Putamen (tissue), 1 donor: ENCODE measurements at places on chromosomes 2 and 18.

- DNase-seq = no peak
These were observed 273.7 kb upstream of the UBE2E3 start for GRCh38 chr2:180706694-180707093.

GRCh38 chr2:62506421-62506750 lies 391 bp upstream of the TMEM17 start:
- DNase-seq = no peak

- no peak for DNase-seq
These were observed 243.3 kb downstream of the TSN start for GRCh38 chr2:121998751-121999150.

- no peak for DNase-seq
These were observed 166.8 kb downstream of the TWIST2 start for GRCh38 chr2:239014458-239015217.

DNA sequence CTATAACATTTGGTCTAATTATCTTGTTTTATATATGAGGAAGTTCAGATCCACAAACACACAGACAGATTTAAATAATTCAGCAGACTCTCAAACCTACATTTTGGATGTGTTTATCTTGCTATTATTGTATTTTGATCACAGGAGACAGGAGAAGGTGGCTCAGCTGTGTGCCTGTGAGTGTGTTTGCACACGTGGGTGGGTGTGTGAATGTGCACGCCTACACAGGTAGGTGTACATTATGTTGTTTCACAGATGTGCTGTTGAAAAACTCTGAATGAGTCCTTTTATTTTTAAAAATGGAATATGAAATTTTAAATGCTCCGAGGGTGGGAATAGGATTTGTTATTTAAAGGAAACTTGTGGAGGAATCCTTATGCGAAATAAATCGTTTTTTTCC lies 183.4 kb downstream of the PRKCE start:
- DNase-seq = no peak

GRCh38 chr2:2926858-2927175 lies 450.8 kb downstream of the EIPR1 start:
- DNase-seq = no peak

GRCh38 chr2:96970248-96970875 lies 16.0 kb downstream of the FAM178B start:
- no peak for DNase-seq

- no peak for DNase-seq
These were observed 123.5 kb downstream of the TANC1 start for GRCh38 chr2:159091976-159092375.

DNA sequence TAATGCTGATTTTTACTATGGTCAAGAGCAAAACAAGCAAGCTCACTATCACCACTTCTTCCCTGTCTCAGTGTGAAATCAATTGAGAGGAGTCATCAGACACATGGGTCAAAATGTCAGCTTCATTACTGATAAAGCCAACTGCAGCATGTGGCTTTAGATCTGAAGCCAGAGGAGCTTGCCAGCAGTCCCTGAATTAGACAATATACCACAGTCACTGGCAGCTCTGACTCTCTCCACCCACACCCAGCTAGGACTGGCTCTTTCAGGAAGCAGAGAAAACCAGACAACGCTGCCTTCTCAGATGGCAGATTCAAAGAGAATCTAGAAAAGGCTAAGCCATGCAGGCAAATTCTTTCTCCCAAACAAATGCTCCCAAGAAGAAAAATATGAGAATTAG lies 20.0 kb upstream of the ASB18 start:
- DNase-seq = no peak

DNA sequence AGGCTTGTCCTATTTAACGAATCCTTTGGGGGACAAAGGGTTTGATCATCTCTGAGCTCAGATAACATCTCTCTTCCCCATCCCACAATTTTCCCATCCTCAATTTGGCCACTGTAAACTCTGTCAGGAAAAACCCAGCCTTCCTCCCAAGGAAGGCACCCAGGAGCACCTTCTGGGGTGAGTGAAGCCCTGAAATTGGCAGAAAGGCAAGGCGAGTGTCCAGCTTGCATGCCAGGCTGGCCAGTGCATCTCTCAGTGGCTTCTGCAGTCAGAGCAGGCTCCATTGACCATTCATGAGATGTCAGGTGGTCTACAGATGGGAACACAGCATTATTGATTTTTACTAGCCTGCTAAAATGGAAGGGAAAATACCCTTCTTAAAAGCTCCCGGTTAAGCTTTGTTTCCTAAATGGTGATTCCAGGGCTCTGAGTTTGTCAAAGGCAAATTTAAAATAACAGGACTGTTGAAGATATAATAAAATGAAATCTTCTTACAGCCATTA lies 83.2 kb upstream of the BOD1L2 start:
- DNase-seq = no peak

GRCh38 chr18:36633961-36634412 lies 194.8 kb downstream of the TPGS2 start:
- DNase-seq = no peak

DNA sequence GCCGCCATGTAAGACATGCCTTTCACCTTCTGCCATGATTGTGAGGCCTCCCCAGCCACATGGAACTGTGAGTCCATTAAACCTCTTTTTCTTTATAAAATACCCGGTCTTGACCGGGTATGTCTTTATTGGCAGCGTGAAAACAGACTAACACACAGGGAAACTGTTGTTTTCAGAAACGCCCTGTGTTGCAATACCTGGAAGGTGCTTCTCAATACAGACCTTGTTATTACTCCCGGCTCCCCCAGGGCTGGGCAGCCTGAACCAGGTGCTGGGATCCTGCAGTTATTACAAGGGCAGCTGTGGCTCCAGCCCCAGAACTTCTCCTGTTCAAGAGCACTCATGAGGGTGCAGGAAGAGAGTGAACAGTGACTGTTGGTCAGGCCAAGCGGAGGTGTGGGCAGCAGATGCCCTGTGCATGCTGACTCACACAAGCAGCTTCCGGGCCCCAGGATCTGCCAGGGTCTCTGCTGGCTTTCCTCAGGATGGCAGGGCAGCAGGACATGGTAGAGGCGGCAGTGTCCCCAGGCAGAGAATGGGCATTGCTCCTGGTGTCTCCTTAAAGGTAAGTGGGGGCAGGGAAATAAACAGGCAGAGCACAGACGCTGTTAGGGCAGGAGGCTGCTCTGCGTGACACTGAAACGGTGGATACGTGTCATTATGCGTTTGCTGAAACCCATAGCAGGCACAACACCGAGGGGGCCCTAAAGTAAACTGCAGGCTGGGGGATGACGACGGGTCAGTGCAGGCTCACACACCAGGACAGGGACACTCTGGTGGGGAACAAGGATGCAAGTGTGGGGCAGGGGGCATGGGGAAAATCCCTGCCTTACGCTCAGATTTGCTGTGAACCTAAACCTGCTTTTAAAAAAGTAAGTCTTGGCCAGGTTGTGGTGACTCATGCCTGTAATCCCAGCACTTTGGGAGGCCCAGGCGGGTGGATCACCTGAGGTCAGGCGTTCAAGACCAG lies 89.1 kb downstream of the NDUFA10 start:
- no peak for DNase-seq

DNA sequence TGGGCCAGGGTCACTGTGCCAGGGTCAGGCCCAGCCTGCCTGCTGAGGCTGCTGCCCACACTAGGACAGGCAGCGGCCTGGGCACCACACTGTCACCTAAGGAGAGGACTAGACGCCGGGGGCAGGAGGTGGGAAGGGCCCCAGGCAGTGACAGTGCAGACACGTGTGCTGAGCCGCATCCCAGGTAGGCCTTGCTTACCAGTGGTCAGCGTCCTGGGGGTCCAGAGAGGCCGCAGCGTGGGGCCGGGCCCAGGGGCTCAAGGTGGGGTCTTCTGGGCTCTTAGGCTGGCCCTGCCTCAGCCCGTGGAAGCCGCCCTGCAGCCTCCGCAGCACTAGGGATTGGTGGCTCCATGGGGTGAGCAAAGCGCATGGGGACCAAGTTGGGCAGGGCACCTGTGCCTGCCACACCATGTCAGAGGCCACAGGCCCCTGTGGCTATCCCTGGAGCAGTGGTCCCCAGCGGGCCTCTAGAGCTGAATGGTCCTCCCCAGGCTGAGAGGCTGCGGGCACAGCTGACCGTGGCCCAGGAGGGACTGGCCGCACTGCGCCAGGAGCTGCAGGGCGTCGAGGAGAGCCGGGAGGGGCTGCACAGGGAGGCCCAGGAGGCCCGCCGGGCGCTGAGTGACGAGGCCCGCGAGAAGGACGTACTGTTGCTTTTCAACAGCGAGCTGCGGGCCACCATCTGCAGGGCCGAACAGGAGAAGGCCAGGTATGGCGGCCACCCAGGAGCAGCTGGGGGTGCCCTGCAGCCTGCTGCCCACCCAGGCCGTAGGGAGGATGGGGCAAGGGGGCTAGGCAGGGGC lies 35.2 kb upstream of the SNED1 start:
- no peak for DNase-seq

GRCh38 chr2:65349863-65350262 lies 82.5 kb downstream of the SPRED2 start:
- no peak for DNase-seq

DNA sequence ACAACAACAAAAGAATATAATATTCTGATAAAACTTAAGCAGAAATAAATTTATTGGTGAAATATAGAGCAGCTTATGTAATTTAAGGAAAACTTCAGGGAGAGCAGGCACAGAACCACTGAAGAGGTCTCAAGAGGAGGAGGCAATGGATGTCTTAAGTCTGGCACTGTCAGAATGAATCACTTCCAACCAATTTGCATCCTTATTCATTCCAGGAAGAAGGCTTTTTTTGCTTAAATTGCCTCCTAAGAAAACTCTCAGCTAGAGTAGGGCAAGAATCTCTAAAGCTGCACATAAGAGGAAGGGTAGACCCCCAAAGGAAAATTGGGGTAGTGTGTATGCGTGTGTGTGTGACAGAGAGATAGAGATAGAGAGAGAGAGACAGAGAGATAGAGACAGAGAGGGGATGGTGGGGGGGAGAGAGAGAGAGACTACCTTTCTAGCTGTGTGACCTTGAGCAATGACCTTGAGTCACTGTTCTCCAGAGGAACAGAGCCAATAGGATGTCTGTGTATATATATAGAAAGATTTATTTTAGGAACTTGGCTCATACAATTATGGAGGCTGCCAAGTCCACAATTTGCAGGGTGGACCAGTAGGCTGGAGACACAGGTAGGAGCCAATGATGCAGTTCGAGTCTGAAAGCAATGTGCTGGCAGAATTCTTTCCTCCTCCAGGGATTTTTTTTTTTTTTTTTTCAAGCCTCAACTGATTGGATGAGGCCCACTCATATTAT lies 96.4 kb upstream of the LINC00305 start:
- peak; percentile 37 for DNase-seq

GRCh38 chr18:21262979-21263378 lies 20.9 kb downstream of the GREB1L start:
- DNase-seq = peak; percentile 86

DNA sequence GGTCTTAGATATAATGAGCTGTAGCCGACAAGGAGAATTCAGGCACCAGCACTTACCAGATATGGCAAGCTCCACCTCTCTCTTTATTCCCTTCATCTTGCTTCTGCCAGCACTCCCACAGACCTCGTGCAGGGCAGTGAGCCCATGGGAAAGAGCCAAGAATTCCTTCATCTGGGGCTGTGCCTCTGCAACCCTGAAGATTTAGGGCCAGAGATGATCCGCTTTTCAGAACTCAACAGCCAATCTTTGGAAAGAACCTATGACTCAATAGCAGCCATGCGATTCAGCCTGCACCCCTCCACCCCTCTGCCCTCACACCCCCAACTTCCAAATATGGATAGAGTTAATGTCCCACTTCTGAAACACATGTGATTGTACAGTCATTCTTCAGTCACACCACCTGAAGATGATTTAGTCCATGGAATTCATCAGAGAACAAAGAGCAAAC lies 533.7 kb upstream of the TNP1 start:
- DNase-seq = no peak

GRCh38 chr2:39135690-39136259 lies 14.9 kb upstream of the SOS1 start:
- DNase-seq = peak; percentile 65

DNA sequence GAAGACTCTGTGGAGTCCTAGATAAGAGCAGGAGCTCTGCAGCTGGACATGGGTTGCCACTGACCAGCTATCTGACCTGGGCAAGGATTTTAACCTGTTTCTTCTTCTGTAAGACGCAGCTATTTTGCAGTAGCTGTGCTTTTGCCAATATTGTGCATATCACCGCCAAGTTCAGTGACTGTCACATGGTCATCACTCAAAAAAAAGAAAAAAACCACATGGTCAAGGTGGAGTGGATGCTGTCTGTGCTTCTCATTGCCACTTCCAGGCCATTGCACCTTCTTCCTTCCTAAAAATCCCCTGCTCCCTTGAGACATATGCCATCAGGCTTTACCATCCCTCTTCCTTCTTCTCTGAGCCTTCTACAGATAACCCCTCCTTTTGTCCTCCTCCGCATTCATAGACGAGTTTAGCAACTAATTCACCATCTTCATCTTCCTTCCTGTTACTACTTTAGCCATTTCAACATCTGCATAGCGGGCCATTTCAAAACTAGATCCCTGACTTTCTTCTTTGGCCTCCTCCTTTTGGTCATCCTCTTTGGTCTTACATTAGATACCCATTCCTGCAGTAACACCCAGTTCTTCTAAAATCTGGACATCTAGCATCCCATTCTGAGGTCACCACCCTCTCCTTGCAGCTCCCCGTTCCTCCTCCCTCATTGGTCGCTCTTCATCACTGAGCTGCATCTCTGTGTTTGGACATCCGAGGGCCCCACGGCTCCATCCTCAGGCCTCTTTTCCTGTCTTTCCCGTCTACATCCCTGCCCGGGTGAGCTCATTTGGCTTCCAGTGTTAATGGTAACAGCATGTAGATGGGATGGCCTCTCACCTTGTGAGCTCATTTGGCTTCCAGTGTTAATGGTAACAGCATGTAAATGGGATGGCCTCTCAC lies 17.8 kb downstream of the RNF144A start:
- no peak for DNase-seq

GRCh38 chr2:84131278-84131830 lies 327.7 kb downstream of the SUCLG1 start:
- DNase-seq = no peak

DNA sequence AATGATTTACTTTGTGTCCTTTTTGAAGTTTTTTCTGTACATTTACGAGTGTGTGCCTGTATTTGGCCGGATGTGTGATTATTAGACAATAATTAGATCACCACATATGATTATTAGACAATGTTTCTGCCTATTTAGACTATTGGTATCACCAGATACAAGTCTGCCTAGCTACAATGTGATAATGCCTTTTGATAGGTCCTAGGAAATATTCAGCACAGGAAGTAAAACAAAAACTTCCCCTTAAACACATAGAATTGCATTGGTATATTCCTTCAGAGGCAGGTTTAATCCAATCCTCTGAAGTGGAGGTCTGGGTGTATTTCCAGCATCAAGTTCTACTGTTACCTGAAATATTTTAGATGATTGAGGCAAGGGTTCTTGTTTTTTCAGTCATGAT lies 275.1 kb downstream of the TGIF1 start:
- DNase-seq = no peak

GRCh38 chr2:207796585-207797350 lies 27.1 kb upstream of the FZD5 start:
- no peak for DNase-seq

GRCh38 chr18:66749030-66749429 lies 145.1 kb upstream of the CDH19 start:
- peak; percentile 63 for DNase-seq
